ENCODE measurements at places on chromosomes 11 and 22.

- no peak for DNase-seq
Observed at GRCh38 chr11:18080451-18080850, 25.4 kb downstream of the SAAL1 start.

GRCh38 chr11:31442086-31442485 is 67.3 kb downstream of the IMMP1L start:
- DNase-seq = no peak

DNA sequence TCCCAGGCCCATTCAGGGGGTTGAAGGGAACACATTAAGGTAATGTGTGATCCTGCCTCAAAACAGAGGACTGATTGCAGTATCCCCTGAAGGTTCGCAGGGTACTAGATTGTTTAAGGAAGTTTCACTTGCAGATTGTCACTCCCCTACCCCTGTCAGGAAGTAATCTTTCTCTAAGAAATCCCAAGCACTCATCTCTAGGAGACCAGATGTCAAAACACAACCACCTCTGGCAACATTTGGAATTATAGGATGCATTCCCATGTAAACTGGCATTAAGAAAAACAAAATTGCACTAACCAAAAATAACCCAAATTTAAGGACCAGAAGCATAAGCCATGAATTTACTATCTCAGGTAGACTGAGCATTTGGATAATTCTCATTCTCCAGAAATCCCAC is 1.6 kb downstream of the MRPL17 start:
- DNase-seq = no peak

- DNase-seq = no peak
Observed at GRCh38 chr22:24859587-24859986, 53.6 kb downstream of the SGSM1 start.

DNA sequence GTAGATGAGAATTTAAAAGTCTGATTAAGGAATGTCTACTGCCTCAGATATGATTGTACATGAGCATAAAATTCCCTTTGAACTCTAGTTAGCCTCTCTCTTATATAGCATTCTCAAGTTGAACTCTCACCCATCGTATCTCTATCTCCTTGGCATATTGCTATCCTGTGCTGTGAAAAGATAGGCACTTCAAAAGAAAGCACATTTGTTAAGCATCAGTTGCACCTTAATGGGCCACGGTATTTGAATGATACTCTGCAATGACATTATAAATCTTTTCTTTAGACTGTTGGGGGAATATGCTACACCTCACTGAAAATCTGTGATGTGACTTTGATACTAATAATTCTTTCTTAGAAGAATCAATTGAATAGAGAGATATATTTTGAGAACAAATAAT is 570.7 kb downstream of the JRKL start:
- DNase-seq = no peak

DNA sequence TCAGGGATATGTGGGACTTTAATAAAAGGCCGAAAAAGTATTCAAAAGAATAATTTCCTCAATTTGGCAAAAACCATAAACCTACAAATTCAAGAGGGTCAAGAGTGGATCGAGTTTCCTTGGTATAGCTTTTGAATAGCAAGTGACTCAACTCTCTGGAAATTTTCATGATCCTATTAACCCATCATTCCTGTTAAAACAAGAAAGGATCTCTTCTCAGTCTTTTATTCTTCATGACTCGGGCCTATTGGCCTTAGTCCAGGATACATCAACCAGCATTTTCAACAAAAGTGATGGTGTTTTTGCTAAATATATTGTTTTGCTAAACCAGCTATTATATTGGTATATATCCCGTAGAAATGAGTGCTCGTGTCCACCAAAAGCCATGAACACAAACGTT is 110.3 kb downstream of the ATXN10 start:
- DNase-seq = no peak

All from stimulated activated CD4-positive, alpha-beta T cell treated with anti-CD3 and anti-CD28 coated beads, TNF-alpha, amount 100 ng/mL, for 4 hours (primary cell).